ENCODE measurements at places on chromosomes 2 and 18.

DNA sequence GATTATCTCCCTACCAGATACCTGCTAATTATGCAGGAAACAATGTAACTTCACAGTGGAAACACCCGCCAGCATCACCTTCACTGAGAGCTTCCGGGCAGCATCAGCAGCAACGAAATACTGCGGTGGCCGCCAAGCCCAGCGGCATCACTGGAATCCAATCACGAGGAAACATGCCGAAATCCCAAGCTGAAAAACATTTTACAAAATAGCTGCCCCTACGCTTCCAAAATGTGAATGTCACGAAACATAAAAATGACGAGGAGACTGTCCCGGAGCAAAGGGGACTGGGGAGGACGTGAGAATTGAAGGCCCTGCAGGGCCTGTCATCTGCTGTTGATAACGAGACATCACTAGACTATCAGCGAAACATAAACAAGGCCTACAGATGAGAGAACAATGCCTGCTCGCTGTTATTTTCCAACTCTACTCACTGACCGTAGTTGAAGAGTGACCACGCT is 82.6 kb downstream of the HDAC4 start:
- DNase-seq = no peak

- DNase-seq = peak; percentile 23
Measured at GRCh38 chr2:27049422-27050280, 1.8 kb upstream of the AGBL5 start.

- no peak for DNase-seq
Measured at GRCh38 chr2:219300022-219300421, 9.2 kb downstream of the PTPRN start.

- no peak for DNase-seq
Measured at GRCh38 chr2:71772510-71773172, 319.3 kb downstream of the DYSF start.

DNA sequence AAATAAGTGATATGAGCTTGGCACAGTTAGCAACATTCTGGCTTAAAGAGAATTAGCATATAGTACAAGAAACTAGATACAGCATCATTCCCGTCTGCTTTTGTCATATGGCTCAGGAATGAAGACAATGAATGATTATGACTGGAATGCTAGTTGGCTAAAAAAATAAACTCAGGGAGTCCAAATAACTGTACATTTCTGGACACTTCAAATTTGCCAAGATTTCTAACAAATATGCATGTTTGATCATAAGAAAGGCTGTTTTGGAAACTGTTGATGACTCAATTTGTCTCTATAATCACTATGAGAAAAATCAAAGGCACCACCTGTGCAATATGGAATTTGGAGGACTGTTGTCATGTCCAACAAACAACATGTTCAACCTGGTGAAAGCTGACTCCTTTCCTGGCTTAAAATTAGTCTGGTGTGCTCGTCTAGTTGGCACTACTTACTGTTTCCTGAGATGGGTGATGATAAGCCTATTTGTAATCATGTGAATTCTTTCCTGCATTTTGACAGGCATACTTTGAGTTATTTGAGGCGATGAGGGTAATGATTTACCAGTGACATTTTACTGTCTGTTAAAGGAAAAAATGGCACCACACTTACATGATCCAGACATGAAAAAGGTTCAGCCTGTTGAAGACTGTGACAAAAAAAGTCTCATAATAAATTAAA is 133.9 kb upstream of the CDH20 start:
- DNase-seq = no peak

GRCh38 chr2:33477473-33478468 is 1.3 kb downstream of the RASGRP3 start:
- no peak for DNase-seq

DNA sequence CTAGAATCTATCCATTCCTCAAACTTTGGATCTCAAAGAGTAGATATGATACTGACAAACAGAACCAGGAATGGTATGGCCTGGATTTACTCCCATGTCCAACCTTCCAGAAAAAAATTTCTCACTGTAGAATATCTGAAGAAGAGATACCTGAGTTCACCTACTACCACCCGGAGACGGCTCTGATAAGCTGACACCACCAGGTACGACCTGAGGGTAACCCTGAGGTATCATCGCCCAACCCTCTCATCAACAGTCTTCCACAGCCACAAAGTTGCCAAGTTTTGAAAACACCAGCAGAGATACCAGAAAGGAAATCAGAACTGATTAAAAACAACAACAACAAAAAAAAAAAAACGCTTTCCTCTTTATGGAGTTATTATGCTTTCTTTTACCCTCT is 102.9 kb downstream of the LRP2 start:
- no peak for DNase-seq

- no peak for DNase-seq
Measured at GRCh38 chr18:45954070-45954934, 12.8 kb downstream of the EPG5 start.

DNA sequence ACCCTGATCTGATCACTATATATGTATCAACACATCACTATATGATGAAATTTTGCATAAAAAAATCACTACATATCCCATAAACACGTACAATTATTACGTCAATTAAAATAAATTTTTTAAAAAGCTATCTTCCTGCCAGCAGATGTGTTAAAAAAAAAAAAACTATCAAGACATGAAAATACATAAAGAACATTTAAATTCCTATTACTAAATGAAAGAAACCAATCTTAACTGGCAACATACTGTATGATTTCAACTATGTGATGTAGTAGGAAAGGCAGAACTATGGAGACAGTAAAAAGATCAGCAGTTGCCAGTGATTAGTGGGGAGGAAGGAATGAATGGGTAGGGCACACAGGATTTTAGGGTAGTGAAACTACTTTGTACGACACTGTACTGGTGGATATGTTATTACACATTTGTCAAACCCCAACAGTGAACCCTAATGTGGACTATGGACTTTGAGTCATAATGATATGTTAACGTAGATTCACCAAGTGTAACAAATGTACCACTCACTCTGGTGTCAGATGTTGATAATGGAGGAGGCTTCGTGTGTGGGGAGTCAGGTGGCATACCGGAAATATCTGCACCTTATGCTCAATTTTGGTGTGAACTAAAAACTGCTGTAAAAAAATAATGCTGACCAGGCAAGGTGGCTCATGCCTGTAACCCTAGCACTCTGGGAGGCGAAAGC is 27.4 kb downstream of the USP34 start:
- DNase-seq = no peak

DNA sequence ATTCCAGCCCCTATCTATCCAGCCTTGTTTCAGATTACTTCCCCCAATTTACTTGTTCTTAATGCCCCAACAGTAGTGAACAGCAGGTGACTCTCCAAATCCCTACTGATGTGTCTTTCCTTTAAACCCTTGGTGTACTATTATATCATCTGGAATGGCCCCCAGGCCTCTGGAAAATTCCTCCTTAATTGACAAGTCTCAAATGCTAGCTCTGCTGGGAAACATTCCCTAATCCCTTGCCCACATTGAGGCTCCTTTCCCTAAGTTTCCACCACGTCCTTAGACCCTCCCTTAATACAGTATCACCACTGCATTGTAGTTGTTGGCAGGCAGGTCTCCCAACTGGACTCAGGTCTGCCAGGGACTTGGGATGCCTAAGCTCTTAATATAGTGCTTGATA is 41.0 kb downstream of the MYO3B start:
- DNase-seq = no peak

GRCh38 chr2:179264368-179265081 is at the start of gene SESTD1:
Gene SESTD1 (minus strand): TSS chr2:179264832. CDS start chr2:179191841, 72,991 bp downstream.
- DNase-seq = peak; percentile 16

GRCh38 chr2:45822272-45822630 is 170.8 kb downstream of the PRKCE start:
- DNase-seq = no peak

GRCh38 chr18:6835345-6835744 is 105.8 kb downstream of the ARHGAP28 start:
- DNase-seq = no peak

GRCh38 chr2:229237270-229237669 is 33.8 kb downstream of the PID1 start:
- no peak for DNase-seq
